ENCODE measurements at places on chromosomes 16 and 17.

DNA sequence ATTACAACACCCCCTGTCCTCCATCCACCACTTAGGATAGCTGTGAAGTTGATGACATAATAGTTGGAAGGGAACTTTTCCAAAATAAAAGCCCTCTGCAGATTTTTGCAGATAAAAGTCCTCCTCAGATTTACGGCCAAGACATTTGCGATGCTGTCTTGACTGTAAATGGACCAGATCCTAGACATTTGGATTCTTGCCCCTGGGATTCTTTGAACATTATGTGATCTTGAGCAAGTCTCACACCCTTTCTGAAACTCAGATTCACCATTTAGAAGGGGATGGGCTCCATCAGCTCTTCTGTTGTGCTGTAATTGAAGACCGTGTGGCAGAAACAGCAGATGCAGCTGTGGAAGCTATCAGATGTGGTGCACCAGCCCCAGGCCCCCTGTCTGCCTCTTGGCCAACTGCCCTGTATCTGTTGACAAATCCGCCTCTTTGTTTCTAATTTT, 153.9 kb upstream of the CACNG3 start:
- DNase-seq, result no peak

DNA sequence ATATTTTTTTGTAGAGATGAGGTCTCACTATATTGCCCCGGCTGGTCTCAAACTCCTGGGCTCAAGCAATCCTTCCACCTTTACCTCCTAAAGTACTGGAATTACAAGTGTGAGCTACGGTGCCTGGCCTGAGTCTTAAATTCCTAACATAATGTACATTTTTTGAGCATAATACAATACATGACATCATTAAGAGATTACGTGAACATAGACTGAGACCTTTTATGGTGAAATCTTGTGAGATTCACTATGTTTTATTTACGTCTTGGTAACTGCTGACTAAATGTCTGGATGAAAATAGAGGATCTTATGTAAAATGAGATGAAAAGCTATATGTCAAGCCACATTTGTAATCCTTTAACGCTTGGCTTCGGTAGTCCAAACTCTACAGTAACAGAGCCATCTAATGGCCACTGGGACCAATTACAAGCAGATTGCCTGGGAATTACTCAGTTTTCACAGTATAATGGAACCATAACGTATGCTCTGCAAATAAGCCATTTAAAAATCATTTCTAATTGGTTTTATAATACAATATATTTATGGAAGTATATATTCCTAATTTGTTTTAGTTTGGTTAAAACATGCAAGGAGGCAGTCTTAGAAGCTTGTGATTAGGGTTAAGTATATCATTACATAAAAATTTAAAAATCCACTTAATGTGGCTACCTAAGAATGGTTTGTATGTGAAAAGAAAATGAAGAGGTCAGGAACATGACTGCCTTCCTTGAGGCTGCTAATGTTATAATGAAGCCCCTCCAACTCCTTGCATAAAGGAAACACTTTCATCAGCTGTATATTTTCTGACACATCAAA, 8.1 kb upstream of the EFCAB13 start:
- no peak for DNase-seq

DNA sequence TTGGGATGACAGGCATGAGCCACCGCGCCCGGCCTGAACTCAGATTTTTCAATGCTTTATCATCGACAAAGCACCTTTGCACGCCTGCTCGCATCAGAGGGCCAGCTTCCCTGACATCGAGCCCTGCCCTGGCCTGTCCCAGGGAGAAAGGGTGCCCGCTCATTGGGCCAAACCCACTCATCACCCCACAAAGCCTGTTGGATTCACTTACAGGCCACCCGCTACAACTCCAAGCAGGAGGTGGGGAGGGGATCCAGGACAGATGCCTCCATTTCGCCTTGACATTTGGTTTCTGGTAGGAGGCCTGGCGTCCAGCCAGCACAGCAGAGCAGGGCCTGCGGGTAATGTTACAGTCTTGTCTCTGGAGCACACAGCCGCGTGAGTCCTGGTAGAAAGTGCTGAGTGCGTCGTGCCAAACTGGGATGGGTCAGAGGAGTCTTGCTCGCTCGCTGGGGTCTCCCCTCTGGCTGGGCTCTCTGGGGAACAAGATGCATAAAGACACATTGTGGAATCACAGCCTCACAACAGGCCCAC, 19.8 kb downstream of the SMTNL2 start:
- DNase-seq, result no peak

- no peak for DNase-seq
Observed at GRCh38 chr17:21245639-21246084, 7.5 kb downstream of the NATD1 start.

Measured in T-helper 17 cell (primary cell).